ENCODE measurements at places on chromosomes 12 and 14.

DNA sequence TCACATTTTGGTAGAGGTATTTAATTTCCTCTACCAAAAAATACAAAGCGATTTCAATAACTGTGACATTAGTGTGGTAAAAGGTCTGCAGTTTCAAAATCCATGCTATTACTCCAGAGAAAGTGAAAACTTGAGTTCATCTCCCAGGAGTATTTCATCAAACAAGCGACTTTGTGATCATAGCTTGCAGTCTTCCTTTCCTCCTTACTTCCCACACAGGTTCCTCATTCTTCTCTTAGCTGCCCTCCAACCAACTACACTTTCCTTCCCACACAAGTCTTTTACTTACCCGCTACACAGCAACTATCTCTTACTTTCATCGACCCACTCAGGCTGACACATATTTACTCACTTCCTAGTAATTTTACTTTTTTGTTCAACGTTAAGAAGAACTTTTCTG, 413.4 kb upstream of the USP15 start:
- no peak for DNase-seq

GRCh38 chr12:31773867-31774266, 45.0 kb upstream of the AMN1 start:
- no peak for DNase-seq

DNA sequence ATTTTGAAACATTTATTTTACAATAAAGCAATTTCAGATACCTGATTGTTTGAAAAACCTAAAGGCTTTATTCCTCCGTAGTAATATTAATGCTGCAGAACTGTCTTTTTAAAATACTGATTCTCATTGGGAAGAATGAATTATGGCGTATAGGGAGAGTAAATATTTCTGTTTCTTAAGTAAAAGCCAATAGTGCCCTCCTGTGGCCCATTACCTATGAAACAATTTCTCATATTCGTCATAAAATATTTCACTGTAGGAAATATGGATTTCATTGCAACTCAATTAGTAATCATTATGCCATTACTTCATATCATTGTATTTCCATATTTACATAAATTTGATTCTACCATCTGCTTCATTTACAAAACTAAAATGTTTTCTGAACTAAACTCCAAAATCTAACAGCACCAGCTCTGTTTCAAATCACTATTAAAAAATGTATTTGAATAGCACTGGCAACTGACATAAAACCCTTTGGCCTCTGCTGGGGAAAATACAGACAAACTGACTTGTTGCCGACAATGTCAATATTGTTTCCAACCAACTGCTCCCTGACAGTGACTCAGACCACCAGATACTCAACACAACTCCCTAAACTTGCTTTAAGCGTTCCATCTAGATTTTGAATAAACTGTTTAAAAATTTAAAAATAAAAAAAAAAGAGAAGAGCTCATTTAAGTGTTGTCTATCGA, 290.3 kb downstream of the NAV3 start:
- peak; percentile 75 for DNase-seq

- no peak for DNase-seq
Measured at GRCh38 chr12:27554421-27555186, 30.6 kb downstream of the PPFIBP1 start.

- no peak for DNase-seq
Measured at GRCh38 chr12:132610866-132611602, 652 bp upstream of the LRCOL1 start.

DNA sequence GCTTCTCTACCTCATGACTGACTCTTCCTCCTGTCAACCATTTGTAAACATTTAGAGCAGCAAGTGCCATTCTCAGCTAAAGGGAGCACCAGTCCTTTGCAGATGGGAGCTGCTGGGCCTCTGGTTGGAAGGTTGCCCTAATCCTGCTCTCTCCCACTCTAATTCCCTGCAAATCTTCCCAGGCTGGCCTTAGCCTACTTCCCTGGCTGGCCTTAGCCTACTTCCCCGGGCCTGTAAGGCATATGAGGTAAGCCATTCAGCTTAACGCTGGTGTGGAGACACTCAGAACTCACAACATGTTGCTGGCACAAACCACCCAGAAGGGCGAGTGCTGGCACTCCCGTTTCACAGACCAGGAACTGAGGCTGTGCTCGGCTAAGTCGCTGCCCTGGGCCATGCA, 69.0 kb downstream of the CPSF2 start:
- no peak for DNase-seq

DNA sequence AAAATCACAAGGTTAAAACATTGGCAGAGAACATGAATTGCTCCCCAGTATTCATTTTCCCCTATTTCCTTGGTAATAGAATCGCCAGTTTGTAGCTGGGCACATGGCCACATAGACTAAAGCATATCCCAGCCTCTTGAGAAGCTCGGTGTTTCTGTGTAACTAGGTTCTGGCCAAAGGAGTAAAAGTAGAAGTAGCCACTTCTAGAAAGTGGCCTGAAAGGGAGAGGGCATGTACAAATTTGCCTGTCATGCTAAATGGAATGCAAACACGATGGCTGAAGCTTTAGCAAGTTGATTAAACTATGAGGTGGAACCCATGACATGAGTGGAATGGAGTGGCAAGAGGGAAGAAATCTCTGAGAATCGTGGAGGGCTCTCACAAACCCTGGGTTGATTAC, 173.7 kb upstream of the EGLN3 start:
- DNase-seq: no peak

DNA sequence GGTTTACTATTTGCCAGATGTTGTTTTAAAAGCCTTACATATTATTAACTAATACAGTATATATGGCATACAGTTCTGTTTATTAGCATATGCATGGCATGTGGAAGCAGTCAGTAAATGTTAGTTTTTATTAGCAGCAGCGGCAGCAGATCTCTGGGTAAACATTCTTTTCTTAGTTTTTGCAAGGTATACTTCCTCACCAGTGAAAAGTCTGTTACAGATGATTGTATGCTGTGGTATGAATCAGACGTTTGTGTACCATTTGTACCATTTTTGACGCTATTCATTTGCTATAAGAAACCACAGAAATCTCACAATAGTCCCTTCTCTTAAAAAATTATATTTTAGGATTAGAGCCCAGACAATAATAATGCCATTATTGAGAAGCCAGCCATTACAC, 17.8 kb downstream of the STK38L start:
- no peak for DNase-seq

- no peak for DNase-seq
Measured at GRCh38 chr12:20055856-20056255, 312.5 kb upstream of the PDE3A start.

DNA sequence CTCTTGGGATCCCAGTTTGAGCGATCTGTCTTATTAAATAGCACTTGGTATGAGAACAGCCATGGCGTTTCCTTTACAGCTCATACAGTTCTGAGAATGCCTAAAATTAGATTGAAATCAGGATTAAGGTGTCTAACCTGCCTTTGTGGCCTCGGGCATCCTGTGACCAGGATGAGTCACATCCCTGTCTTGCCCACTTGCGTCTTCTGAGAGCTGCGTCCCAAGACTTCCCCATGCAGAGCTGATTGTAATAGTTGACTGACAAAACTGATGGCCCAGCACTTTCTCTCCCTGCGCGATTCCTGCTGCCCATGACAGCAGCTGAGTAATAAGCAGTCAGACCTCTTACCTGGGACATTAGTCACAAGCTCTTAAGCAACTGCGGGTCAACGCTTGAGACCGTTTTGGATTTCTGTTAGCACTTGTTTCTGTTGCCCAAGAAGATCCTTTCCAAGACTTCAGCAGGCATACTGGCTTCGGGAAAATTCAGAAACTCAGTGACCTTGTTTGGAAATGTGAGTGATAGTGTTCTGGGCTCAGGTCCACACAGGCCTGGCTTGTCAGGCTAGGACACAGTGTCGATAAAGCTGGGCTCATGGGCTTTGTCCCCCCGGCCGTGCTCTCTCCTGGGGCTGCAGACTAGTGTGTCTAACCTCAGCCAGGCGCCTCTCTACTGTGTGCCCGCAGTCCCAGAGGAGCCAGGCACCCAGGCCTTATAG, 169.9 kb upstream of the HIF1A start:
- DNase-seq: peak; percentile 94

- no peak for DNase-seq
Measured at GRCh38 chr12:110844551-110845338, 2.0 kb upstream of the CCDC63 start.

DNA sequence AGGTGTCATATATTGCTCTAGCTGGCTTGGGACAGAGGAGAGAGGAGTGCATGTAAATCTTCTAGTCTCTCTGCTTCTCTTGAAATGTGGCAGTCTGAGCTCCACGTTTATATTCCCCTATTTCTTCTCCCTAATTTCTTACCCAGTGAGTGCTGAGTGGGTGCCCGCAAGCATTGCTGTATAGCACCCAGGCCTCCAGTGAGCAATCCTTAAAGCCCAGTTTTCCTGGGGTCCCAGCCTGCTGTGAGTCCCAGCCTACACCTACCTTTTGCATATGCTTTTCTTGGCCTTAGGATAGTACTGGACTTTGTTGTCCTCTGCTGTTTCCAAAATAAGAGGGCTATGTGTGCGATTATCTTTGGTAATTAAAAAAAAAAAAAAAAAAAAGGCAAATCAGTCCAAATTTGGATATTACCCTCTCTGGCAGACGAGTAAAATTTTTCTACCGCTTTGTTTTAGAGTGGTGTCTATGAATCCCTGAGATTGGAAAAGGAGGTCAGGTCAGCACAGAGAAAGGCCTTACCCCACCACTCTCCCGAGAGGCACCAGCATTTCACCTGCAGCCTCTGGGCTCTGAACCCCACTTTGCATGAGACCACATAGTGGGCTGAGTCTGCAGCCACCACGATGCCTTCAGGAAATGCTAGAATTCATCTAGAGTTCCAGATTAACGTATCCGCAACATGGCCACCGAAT, 1.1 kb downstream of the MGST1 start:
- no peak for DNase-seq

- DNase-seq: no peak
Measured at GRCh38 chr14:96625426-96625985, 123.3 kb downstream of the PAPOLA start.

DNA sequence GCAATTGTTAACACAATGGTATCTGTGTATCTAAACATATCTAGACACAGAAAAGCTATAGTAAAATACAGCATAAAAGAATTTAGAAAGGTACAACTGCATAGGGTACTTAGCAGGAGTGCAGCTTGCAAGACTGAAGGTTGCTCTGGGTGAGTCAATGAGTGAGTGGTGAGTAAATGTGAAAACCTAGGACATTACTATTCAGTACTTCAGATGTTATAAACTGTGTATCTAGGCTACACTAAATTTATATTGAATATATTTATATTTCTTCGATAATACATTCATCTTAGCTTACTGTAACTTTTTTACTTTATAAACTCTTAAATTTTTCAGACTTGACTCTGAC, 409.0 kb upstream of the DCN start:
- no peak for DNase-seq

DNA sequence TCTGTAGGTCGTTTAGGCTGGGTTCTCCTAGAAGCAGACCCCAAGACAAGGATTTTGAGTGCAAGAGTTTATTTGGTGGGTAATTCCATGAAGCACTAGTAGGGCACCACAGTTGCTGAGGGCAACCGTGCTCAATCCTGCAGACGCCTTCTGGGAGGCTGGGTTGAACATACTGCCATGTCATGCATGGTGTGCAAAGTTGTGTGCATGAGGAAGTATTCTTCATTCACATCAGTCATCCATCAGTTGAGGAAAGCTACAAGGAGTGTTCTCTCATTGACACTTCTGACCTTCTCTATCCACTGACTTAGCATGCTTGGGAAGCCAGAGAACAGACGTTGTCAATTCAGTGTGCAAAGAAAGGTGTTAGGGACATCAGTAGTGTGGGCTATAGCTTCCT, 179.2 kb downstream of the PTPN11 start:
- DNase-seq: no peak

DNA sequence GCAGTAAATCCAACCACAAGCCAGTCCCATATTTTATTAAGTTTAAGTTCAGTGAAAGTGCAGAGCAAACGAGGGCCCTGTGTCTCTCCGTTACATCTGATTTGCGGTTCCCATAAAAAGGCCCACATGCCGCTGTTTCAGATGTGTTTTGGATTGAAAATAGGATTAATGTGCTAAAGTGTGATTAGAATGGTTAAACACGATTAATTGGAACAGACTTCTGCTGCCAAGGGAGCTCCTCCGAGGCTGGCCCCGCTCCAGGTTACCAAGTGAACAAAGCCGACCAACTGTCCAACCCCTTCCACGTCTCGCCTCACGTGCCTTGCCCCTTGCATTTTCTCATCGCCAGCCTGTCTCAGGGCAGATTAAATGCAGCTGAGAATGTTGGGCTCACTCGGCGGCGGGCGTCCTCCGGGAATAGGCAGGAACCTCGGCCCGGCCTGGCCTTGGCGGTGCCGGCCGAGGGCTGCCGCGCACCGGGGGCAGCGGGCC, 166.5 kb upstream of the GSC start:
- DNase-seq: no peak

DNA sequence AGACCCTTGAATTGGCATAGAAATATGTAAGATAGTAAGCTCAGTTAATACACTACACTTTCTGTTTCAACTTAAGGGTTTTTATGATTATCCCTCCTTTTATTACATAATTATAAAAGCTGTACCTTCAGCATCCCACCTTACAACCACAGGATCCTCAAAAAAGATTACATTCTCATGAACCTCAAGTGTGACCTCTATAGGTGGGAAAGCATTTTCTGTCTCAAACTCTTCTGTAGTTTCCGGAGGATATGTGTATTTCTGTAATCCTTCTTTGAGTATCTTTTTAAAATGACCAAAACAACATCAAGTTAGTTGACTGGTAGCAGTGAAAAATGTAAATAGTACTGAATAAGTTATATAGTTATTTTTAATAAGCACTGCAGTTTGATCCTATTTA, 75.9 kb downstream of the DNAI7 start:
- DNase-seq: no peak

GRCh38 chr12:99393763-99394162, 253.8 kb upstream of the GARIN6 start:
- no peak for DNase-seq

DNA sequence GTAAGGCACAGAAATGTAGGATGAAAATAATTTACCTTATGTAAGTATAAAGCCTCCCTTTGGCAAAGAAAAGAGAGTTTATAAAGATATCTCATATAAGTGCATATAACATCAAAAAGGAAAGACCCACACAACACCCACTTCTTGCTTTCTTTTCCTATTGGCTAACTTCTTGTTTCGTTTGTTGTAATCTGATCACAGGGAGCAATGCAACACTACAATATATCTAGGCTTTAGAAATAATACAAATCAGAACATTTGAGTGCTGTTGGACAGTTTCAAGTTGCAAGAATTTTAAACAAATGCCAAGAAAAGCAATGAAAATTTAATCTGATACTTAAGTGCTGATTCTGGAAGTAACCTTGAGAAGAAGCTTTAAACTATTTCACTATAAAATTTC, 1.3 kb downstream of the FGD6 start:
- DNase-seq: peak; percentile 26

Data from T47D (cell line).